NCI-H345 (cell line): ENCODE measurements at places on chromosomes 16 and 17.

GRCh38 chr17:61338874-61339478, 60.7 kb upstream of the TBX2 start:
- DNase-seq, result no peak

GRCh38 chr17:19705771-19706770, 10.3 kb downstream of the SLC47A2 start:
- DNase-seq, result peak; percentile 28

- peak; percentile 47 for DNase-seq
Measured at GRCh38 chr17:74008196-74008595, 195.3 kb upstream of the RPL38 start.

GRCh38 chr16:23843143-23843542, 7.4 kb downstream of the PRKCB start:
- DNase-seq, result no peak

GRCh38 chr16:23435500-23435899, 17.5 kb downstream of the COG7 start:
- peak; percentile 35 for DNase-seq

DNA sequence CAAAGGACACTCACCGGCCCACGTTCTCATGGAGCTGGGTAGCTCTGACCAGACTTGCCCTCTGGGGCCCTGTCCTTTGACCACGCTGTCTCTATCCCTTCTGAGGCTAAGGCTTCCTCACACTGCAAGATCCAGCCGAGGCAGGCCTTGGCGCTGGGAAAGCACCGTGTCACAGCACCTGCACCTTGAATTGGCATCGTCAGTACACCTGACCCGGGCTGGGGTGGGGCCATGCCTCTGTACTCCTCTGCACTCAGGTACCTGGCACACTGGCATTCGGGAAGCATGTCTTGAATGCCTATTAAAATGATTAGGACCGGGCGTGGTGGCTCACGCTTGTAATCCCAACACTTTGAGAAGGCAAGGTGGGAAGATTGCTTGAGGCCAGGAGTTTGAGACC, 6.0 kb downstream of the TBC1D24 start:
- no peak for DNase-seq

DNA sequence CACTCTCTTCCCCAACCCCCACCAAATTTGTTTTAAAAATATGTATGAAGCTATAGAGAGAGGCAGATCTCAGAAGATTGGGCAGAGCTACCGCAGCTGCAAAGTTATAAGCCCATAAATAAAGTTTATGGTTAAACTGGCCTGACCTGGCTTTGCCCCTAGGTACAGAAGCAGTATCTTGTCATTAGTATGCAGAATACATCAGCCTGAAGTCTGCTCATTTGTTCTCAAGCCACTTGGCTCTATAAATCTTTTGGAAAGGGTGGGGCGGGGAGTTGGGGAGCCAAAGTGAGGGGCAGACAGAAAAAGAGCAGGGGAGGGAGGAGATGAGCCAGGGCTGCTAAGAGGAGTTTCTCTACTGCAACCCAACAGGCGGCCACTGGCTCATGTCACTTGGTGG, 113.2 kb downstream of the SOX9 start:
- DNase-seq, result no peak

GRCh38 chr16:29820730-29821642, 724 bp downstream of the MVP start:
- DNase-seq, result no peak

GRCh38 chr16:12900599-12901203, 697 bp upstream of the SHISA9 start:
- DNase-seq, result no peak

- no peak for DNase-seq
Measured at GRCh38 chr17:42342242-42343008, 45.8 kb downstream of the STAT3 start.

DNA sequence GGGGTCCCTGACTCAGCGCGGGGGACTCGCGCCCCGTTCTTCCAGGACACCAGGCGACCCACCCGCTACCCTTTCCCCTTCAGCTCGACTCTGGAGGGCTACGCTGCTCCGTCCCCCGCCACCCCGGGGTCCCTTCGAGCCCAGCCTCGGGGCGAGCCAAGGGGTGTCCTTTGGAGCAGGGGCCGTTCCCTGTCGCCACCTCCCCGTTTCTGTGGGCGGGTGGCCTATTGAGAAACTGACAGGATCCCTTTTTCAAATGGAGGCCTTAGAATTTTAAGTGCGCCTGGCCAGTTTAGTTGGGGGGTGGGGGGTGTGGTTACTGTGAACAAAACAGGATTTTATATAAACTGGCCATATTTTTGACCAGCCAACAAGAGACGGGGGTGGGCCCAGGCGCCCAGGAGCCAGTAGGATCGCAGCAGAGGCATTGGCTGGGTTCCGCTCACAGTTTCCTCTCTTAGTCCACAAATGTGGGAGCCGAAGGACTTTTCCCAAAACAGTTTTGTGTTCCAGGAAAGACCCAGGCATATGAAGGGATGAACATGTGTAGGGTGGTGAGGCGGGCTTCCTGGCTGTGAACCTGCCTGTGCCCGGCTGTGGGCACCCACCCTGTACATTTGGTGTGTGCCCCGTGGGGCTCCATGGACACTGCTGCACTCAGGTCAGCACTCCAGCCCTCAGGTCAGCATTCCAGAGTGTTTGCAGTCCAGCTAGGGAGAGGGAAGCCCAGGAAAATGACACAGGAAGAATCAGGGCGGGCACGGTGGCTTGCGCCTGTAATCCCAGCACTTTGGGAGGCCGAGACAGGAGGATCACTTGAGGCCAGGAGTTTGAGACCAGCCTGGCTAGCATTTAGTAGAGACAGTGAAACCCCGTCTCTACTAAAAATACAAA, 722 bp upstream of the TIMP2 start:
- DNase-seq, result peak; percentile 37

DNA sequence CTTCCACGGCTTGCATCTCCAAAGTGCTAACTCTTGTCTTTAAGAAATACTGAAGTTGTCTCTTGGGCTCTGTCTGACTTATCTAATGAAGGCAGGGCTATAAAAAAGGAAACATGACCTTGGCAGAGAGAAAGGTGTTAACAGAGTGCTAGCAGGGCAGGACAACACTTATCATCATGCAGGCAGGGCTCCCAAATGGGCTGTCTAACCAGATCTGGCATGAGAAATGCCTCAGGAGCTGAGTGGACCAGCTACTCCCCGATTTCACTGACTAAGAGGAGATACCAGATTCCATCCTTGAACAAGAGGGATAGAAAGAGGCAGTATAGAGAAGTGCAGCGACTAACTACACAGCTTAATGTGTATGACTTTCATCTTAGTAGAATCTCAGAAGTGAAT, 32.6 kb downstream of the PMP22 start:
- DNase-seq, result no peak

- no peak for DNase-seq
Measured at GRCh38 chr17:78797691-78798585, 15.9 kb upstream of the CYTH1 start.

GRCh38 chr17:1942066-1942365, 83.1 kb downstream of the RTN4RL1 start:
- no peak for DNase-seq

GRCh38 chr17:82328141-82328993, 5.2 kb downstream of the SECTM1 start:
- peak; percentile 27 for DNase-seq

GRCh38 chr16:89135971-89136765, 35.4 kb upstream of the CDH15 start:
- peak; percentile 52 for DNase-seq

- DNase-seq, result no peak
Measured at GRCh38 chr17:59372138-59372751, 40.8 kb downstream of the YPEL2 start.

DNA sequence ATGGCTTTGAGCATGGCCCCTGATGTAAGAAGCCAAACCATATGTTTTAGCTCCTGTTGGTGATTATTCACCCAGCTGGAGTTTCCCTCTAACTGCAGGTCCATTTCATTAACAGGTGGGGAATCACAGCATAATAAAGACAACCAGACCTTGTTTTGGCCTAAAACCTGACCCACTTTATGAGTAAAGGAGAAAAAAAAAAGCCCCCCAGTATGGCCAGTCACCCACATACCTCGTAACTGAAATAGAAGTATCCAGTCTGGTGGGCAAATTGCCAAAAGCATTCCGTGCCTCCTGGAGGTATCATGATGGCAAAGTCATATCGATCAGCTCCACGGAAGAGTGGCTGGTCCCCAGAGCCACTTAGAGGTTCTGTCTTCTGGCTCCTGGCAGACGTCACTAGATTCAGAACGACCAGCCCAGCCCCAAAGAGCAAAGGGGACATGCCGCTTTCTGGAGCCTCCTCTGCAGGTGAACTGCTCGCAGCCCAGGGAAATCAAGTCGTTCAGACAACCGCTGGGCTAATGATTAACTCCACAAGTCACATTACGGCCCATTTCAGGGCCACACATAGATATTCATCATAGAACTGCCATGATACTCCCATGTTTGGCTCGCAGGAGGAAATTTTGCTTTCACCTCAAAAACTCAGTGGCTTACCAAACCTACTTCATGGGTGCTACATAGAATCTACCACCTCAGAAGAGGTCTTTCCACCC, at the start of gene TMED6:
TMED6 (minus strand) TSS at position 478 of the 719 bp plus-strand sequence; CDS start at position 445, 33 bp downstream.
- no peak for DNase-seq

GRCh38 chr17:9370467-9370866, 205.2 kb downstream of the STX8 start:
- DNase-seq, result peak; percentile 39

DNA sequence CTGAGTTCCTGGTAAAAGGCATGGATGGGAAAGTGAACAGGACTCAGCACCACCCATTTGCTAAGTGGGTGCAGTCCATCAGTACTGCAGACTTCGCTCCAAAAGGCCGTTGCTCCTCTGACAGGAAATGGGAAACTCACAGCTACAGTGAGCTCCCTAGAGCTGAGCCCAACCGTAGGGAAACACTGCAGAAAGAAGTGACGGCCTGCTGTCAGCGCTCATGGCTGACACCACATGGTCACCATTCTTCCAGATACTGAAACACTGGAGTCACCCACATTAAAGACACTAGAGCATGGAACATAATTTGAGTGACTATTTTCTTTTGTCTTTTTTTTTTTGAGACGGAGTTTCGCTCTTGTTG, 31.9 kb downstream of the UBE2O start:
- no peak for DNase-seq

GRCh38 chr17:1588821-1589585, 26.4 kb upstream of the PITPNA start:
- DNase-seq, result no peak

- no peak for DNase-seq
Measured at GRCh38 chr16:83532634-83533033, 275.1 kb upstream of the HSBP1 start.
